ENCODE measurements at places on chromosomes 13 and 19.

DNA sequence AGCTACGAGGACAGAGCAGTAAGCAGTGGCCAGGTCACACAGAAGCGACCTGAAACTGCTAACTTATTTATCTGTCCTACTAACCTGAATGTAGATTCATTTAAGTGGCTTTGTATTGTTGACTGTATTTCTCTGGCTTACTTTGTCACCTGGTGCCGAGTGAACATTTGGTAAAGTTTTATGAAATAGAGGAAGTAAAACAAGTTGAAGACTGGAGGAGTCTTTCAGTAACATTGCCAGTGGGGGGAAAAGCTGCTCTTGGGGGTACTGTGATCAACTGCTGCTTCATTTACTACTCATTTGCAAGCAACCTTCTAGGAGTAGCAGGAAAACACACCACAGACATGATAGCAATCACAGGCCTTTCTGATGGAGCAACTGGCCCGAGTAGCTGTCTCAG, 615.0 kb downstream of the FGF9 start:
- no peak for DNase-seq

- no peak for DNase-seq
Observed at GRCh38 chr19:29445246-29445645, 80.5 kb upstream of the VSTM2B start.

DNA sequence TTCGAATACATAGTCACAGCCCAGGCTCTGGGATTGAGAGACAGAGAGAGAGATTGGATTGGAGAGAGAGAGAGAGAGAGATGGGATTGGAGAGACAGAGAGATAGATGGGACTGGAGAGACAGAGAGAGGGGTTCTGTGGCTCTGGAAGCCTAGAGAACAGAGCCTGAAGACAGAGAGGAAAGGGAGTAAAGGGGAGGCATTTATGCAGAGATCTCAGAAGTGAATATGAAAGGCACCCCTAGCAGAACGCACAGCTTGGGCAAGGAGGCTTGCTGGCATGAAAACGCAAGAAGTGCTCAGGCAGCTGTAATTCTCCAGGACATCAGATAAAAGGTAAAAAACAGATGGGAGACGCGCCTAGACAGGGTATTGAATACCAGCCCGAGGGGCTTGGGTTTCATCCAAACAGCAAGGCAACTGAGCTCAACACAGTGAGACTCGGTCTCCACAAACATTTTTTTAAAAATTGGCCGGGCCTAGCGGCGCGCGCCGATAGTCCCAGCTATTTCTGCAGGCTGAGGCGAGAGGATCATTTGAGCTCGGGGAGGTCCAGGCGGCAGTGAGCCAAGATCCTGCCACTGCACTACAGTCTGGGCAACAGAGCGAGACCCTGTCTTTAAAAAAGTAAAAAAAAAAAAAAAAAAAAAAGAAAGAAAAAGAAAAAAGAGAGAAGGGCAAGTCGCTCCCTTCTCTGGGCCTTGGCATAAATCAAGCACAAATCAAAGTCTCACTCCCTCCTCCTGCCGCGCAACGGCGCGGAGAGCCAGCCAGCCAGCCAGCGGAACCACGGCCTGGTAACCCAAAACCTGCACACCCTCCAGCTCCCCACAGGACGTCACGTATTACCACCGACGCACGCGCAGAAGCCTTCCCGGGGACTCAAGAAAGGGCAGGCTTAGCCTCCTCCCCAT, 774 bp upstream of the PPP2R1A start:
- peak; percentile 87 for DNase-seq

- no peak for DNase-seq
Observed at GRCh38 chr13:107065036-107065435, 497.1 kb upstream of the ARGLU1 start.

DNA sequence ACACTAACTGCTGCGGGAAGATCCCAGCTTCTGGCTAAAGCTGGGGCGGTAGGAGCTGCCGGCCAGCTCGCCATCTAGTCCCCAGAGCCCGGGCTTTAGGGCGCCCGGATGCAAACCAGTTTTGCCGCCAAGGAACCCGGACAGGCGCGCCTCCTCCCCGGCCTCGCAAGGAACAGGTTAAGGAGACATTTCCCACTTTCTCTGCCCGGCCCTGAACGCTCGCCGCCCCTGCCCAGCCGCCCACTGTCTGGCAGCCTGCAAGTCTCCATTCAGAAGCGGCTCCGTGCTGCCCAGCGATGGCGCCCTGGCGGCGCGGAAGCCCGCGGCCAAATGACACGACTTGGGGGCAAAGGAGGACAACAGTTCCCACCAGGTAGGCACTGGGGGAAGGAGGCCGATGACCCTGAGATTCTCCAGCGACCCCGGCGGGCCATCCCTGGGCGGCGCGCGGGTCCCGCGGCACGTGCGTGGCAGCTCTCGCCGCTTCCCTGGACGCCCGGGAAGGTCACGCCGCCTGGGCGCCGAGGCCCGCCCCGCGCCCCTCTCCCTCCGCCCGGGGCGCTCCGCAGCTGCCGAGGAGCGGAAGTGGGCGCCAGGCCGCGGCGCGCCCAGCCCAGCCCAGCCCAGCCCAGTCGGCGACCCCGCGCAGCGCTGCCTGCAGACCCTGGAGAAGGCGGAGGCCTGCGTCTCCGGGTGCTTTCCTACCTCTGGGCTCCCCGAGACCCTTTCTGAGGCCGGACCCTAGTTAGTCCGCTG, 42.2 kb upstream of the HNRNPA1L2 start:
- no peak for DNase-seq

- DNase-seq, result no peak
Observed at GRCh38 chr19:6710273-6711077, 10.0 kb downstream of the C3 start.

Data from activated gamma-delta T cell (primary cell).